ENCODE measurements at places on chromosomes 12 and 14. TPM values are rescaled to one million over a fixed set of nuclear protein-coding genes. Genes with fewer than 3 reads are reported as not detected.

DNA sequence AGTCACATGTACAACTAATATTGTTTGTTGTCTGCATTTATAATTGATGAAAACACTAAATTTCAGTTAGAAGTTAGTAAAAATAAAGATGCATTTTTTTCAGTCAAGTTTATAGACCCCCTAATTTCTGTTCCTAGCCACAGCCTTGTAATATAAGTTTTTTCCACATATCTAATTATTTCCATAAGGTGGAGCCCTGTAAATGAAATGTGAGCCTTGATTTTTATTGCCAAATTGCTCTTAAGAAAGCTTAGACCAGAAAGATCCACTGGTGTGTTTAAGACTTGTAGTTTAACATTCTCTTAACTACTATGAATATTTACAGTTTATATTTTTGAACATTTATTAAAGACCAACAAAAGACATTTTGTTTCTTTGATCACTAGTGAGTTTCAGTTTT is 322.1 kb upstream of the RGS6 start:
- no peak for DNase-seq

DNA sequence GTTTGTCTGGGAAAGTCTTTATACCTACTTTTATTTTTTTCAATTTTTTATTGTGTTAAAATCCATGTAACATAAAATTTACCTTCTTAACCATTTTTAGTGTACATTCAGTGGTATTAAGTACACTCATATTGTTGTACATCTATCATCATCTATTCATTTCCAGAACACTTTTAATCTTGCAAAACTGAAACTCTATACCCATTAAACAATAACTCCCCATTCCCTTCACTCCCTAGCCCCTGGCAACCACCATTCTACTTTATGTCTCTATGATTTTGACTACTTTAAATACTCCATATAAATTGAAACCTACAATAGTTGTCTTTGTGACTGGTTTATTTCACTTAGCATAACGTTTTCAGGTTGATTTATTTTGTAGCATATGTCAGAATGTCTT is 131.9 kb upstream of the SLC38A2 start:
- DNase-seq = no peak

GRCh38 chr12:122721057-122721545 is 4.5 kb upstream of the HCAR3 start:
- DNase-seq = no peak

DNA sequence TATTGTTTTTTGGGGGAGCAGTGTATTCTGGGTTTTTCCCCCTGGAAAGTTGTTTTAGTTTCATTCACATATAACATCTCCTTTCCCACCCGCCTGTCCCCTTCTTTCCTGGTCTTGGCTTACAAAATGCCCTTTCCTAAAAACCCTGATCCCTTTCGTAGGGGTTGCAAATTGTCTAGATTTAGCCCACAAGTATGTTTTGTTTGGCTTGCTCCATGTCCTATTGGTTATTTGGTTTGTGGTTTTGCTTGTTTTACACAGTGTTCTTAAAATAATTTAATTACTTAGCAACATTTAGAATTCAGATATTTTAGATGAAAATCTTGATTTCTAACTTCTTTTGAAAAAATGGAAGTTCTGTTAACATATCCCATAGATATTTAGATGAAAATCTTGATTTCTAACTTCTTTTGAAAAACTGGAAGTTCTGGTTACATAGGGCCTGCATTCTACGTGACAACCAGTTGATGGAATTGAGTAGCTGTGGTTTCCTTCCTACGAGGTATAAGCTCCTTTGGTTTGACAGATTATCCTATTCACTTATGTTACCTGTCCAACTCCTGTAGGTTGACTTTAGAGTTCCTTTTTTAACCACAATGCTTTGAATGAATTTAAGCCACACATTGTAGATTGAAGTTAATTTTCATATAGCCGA is 89.2 kb upstream of the TMEM263 start:
- no peak for DNase-seq

GRCh38 chr12:89678225-89678624 is 30.4 kb downstream of the ATP2B1 start:
- no peak for DNase-seq

- no peak for DNase-seq
These were observed 33.4 kb downstream of the AMN start for GRCh38 chr14:102955636-102956408.

DNA sequence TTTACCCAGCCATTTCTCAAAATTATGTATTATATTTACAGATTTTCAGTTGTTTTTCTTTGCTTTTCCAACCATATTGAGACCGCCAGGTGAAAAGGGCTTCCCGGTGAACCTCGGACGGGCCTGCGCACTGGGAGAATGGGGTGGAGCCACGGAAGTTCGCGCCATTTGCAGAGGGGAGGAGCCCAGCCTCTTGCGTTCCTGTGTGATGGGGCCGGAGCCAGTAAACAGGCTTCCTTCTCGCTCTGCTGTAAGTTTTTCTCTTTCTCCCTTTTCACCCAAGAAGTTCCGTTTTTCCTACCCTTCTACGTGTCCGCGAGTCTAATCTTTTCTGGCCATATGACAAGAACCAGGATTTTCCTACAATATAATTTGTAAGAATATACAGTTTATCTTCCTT is 1108.8 kb upstream of the SEL1L start:
- DNase-seq = no peak

MYRFL gene
- total RNA-seq = not detected

FZD10 gene
- not detected for total RNA-seq

CIDEB gene
- total RNA-seq = under 0.01 TPM

ACSS3 gene
- 1.4 TPM for total RNA-seq
